ENCODE measurements at places on chromosomes 3 and 15.

- DNase-seq, result peak; percentile 83
Observed at GRCh38 chr3:114408736-114409670, 115.2 kb downstream of the TIGIT start.

GRCh38 chr15:89333011-89333860 is 1.4 kb downstream of the POLG start:
- no peak for DNase-seq

GRCh38 chr15:28902856-28903255 is 17.1 kb downstream of the APBA2 start:
- DNase-seq, result no peak

GRCh38 chr3:126988451-126989021 is 5.6 kb downstream of the PLXNA1 start:
- no peak for DNase-seq

DNA sequence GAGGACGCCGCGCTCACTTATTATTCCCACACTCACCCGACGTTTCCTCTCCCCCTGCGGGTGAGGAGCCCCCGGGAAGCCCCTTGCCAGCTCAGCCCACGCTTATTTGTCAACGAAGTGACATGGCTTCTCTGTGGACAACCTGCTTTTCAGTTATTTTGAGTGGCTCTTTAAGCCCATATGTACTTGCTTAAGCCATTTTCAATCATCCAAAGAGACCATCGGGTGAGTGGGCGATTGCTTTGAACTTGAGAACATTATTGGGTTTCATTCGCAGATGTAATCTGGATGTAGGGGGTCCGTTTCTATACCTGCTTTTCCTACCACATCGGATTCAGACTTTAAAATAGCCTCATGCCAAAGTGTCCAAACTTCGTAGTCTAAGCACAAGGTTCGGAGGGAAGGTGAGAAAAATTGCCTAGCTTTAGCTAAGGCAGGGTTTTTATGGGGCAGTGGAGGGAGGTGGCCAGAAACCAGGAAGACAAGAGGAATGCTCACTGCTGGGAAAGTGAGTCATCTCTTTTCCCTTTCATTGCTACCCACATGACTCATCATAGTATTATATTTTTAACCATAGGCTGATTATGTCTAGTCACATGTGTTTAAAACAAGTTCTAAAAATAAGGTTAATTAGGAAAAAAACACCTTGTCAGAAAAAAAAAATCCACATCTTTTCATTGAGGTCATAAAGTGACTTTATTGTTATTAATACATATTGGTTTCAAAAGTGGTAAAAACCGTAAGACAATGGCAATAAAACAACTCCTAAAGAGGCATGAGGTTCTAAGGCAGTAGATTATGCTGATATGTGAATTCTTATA is 773.1 kb upstream of the NR2F2 start:
- no peak for DNase-seq

- DNase-seq, result no peak
Observed at GRCh38 chr15:99719096-99719541, 14.1 kb downstream of the LYSMD4 start.

Measured in NCI-H1092 (cell line).